ENCODE measurements at places on chromosomes 1 and 21.

DNA sequence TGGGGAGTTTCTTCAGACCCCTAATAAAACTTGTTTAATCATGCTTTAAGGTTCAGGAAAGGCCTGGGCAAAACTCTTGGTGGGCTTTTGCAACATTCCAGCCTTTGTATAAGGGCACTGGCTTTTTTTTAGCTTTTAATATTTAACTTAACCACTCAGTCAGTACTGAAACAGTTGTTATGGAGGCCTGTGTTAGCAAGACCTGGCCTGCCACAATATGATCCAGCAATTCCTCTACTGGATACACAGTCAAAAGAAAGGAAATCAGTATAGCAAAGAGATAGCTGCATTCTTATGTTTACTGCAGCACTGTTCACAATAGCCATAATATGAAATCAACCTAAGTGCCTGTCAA is 75.1 kb upstream of the COG2 start:
- DNase-seq: no peak

DNA sequence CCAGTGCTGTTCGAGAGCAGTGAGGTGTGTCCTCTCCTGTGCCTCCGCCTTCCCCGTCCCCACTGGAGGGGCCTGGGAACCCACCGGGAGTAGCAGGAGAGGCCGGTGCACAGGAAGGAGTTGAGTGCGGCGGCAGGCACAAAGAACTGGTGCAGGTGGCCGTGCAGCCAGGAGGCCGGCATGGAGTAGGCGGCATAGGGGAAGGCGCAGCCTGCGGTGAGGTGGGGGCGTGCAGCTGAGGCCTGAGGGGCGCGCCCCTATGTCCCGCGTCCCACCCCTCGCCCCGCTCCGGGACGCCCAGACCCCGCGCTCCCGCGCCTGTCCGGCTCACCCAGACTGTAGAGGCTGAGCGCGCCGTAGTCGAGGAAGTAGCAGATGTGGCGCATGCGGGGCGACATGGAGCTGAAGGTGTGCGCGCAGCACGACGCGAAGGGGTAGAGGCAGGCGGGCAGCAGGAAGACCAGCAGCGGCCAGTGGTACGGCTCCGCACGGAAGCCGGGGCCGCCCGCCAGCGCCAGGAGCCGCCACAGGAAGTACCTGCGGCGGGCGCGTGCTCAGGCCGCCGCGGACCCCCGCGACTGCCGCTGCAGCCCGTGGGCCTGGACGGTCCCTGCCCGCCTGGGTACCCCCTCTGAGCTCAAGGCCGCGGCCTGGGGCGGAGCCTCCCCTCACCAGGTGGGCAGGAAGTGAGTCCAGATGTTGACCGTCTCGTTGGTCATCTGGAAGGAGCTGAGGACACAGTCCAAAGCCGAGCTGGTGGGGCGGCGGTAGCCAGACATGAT is 2.2 kb downstream of the PAQR6 start:
- DNase-seq: no peak

GRCh38 chr1:89624715-89625323 is 8.1 kb upstream of the LRRC8C start:
- DNase-seq: no peak

DNA sequence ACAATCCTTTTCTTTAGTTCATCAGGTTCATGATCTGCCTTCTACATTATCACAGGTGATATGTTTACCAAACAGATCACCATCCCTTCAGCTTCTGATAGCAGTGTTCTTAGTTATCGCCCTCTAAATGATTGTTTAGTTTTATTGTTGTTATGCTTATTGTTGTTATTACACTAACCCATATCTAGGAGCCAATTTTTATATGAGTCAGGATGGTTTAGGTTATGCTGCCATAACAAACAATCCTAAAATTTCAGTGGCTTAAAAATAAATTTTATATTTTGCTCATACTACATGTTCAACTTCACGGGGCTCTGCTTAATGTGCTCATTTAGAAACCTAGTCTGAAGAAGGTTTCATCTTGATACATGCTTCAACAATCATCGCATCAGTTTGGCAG is 4.4 kb upstream of the JUN start:
- no peak for DNase-seq

GRCh38 chr1:94792473-94793295 is 27.5 kb upstream of the SLC44A3 start:
- DNase-seq: no peak

GRCh38 chr1:220441211-220441610 is 86.7 kb upstream of the MARK1 start:
- DNase-seq: no peak

GRCh38 chr1:112881742-112882127 is 74.3 kb downstream of the SLC16A1 start:
- DNase-seq: peak; percentile 8

DNA sequence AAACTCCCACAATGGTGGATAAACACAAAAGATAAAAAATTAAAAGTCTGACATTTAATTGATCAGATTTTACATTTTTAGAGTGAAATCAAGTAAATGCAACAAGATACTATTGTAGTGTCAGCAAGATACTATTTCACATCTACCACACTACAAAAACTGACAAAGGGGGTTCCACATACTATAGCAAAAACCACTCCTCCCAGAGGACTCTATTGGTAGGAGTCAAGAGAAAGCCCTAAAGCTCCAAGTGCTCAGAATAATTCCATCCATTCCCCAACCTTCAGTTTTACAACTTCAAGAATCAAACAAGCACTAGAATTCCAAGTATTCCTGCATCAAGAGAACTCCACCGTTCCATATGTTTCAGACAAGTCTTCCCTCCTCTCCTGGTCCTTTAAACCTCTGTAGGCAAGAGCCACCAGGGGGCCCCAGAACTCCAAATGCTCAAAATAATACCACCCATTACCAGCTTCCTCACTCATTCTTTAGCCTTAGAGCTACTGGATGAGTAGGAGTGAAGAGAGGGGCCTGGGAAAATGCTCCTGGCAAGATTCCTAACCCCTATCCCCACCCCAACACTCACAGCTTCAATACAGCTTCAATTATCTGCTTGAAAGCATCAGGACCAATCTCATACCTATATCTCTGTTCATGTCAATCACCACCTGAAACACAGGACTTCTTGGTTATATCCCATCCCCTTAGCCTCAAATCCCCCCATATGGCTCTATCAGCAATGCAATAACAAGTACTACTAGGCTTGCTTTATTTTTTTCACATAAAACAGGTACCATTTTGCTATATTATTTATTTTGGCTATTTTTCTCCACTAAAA is 9.9 kb downstream of the TOR1AIP2 start:
- DNase-seq: peak; percentile 4

GRCh38 chr1:19762175-19762779 is 37.4 kb downstream of the TMCO4 start:
- DNase-seq: no peak

DNA sequence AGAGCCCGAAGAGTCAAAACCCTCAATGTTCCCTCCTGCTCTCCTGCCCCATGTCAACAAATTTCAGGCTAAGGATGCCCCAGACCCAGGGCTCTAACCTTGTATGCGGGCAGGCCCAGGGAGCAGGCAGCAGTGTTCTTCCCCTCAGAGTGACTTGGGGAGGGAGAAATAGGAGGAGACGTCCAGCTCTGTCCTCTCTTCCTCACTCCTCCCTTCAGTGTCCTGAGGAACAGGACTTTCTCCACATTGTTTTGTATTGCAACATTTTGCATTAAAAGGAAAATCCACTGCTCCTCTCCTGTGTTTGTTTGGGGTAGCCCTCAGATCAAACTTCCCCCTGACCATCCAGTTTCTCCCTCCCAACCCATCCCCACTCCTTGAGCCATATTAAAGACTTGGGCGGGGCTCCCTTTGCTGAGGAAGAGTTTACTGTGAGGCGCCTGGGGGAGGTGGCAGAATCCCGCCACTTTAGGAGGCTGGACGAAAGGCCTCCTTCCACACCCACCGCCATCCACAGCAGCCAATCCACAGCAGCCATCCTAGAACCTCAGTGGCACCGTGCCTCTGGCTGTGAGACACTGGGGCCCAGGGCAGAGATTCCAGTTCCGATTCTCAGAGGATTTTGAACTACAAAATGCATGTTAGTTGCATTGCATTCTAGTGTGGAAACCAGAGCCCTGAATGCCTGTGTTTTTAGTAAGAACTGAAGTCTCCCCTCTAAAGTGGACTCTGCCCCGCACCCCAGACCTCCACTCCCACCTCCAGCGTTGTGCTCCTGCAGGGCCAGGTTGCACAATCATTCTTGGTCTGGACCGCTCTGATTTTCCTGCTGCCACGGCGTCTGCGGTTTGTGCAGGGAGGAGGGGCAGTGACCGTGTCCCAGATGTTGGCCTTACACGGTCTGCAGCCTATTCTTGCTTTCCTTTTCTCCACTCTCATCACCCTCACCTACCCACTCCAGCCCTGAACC is 3.0 kb downstream of the OLFML3 start:
- DNase-seq: no peak

DNA sequence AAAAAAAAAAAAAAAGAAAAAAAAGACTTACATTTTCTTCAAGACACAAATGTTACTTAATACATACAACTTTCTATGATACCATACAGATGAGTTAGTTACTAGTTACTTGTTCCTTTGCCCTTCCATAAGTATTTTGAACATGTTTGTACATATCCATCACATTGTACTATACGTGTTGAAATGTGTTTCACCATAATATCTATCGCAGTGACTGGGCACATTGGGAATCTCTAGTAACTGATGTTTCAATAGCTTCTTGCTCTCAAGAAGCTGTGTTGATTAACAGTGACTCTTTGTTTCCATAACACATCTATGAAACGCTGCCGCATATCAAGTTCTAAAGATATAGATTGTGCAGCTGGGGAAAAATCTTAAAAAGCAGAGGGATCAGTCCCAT is 42.9 kb downstream of the KLHL20 start:
- DNase-seq: no peak

DNA sequence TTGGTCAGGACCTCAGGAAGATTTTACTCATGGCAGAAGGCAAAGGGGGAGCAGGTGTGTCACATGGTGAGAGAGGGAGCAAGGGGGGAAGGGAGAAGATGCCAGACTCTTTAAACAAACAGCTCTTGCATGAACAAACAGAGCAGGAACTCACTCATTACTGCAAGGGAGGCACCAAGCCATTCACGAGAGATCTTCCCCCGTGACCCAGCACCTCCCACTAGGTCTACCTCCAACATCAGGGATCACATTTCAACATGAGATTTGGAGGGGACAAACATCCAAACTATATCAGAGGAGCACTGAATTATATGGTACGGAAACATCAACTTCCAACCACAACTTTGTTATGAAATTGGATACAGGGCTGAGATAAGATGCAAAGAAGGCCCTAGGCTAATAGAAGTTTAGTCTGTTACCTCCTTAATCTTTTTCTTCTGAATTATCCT is 164.9 kb downstream of the ST6GALNAC3 start:
- no peak for DNase-seq

DNA sequence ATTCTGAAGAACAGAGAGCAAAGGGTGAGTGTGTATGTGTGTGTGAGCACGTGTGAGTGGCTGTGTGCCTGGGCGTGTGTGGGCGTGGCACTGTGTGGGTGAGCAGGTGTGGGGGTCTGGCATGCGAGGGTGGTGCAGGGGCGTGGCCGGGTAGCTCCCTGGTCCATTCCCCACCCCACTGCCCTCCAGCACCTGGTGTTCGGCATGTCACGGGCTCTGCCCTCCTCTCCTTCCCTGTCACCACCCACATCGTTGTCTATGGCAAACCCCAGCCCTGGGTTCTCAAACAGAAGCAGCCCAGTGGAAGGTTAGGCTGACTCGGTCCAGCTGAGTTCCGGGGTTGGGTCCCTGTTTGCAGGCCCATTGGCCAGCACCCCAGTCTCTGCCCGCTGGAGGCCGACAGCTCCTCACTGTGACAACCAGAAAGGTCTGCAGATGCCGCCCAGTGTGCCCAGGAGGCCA is 39.8 kb downstream of the UBE2G2 start:
- no peak for DNase-seq

DNA sequence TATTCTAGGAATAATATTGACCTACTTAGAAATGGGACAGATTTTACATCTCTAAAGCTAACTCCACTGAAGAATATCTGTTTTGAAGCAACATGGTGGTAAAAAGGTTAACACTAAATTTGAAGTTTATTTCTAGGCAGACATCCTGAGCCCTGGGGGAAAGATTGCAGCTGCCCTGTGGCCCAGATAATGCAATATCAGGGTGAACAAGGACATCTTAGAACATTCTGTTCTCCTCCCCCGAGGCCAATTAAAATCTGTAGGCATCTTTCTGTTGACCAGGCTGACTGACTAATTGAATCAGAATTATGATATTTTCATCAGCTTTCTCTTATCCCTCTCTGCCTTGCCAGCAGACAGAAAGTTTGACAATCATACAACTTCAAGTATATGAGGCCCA is 149.8 kb upstream of the DUSP10 start:
- no peak for DNase-seq

DNA sequence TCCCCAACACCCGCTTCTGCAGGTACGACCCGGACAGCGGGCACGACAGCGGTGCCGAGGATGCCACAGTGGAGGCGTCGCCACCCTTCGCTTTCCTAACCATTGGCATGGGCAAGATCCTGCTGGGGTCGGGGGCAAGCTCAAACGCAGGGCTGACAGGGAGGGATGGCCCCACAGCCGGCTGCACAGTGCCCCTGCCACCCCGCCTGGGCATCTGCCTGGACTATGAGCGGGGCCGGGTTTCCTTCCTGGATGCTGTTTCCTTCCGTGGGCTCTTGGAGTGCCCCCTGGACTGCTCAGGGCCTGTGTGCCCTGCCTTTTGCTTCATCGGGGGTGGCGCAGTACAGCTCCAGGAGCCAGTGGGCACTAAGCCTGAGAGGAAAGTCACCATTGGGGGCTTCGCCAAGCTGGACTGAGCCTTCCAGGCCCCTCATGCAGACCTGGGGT is 10.1 kb downstream of the TRIM46 start:
- no peak for DNase-seq

GRCh38 chr1:6385488-6386191 is 7.9 kb downstream of the ACOT7 start:
- peak; percentile 41 for DNase-seq

GRCh38 chr1:160397651-160398050 is 2.7 kb upstream of the VANGL2 start:
- no peak for DNase-seq

- DNase-seq: no peak
Measured at GRCh38 chr1:177423090-177423489, 252.3 kb downstream of the BRINP2 start.

DNA sequence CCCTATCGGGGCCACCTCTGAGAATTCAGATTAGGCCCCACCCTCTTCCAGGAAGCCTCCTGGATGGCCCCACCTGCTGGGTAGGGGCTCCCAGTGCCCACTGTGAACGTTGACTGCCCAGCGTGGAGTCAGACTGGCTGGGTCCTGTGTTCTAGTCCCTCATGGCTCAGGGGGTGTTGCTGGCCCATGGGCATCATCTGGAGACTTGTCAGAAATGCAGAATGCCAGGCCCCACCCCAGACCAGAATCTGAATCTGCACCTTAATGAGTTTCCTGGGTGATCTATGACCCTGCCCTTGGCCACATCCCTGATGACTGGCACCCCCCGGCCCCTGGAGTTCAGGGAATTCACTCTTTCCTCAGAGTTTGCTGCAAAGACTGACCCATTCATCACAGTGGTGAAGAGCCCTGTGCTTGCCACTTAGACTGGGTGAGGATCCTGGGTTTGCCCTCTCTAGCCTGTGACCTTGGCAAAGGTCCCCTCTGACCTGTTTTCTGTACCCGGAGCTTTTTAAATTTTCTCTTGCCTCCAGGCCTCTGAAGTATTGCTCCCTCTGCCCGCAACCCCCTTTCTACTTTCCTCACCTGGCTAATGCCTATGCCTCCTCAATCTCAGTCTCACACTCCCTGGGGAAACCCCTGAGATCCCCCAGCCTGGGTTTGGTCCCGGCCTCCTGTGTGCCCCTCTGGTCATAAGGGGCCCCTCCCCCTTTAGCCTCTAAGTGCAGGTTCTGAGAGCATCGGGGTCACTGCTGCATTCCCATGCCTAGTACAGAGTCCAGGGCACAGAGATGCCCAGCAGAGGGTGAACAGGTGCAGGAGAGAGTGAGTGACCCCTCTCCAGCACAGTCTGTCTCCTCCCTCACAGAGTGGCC is 184.2 kb downstream of the MATN1 start:
- no peak for DNase-seq

Measured in amygdala (tissue), 56 donors.